ENCODE measurements at places on chromosomes 2 and 18.
A peak's percentile ranks its signal among the peaks of the same experiment; 100 is the strongest.

DNA sequence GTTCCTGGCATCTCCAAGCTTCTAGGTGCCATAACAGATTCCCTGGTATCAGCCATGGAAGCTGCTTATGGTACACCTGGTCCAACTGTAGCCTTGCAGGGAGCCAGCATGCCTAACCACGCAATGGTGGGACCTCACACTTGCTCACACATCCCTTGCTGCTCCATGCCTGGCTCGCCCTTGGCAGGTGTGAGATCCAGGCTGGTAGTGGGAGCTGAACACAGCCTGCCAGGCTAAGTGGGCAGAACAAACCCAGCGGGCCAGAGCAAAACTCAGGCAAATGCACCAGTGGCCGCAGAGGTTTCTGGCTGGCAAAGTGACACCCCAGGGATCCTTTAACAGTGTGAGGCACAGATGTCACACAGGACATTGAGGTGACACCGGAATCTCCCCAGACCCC is 185.8 kb downstream of the NDUFA10 start:
- no peak for DNase-seq

GRCh38 chr2:2899826-2900225 is 477.8 kb downstream of the EIPR1 start:
- no peak for DNase-seq

DNA sequence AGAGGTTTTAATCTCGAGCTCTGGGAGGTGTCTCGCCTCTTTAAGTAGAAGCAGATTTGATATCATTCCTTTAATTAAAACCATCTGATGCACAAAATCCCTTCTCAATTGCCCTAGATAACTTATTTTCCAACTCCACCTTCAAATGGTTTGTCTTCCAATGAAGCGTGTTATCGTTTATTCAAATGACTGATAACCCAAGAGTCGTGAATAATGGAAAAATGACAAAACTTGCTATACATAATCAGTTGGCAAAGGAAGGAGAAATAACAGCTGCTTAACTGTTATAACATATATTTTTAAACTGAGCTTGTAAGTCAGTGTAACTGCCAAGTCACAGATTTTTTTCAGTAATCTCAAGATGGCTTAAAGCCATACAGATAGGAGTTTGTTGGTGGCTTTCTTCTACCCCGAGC is 144.6 kb downstream of the QPCT start:
- no peak for DNase-seq

DNA sequence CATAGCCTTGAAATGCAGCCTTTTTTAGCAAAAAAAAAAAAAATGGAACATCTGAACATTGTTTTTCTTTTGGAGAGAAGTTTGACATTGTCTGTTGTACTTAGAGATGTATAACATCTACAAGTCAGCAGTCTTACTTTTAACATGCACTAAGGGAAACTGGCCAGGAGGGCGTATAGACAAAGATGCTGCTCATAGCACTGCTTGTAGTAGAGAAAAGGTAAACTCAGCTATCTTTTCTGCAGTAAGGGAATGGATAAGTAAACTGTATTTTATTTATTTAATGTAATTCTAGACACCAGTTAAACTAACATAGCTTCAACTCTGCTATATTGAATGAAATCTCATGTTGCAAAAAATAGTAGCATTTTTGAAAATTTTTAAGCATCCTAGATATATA is 489.6 kb downstream of the PTPRM start:
- DNase-seq, result no peak

- DNase-seq, result peak; percentile 2
These were observed 799.7 kb upstream of the ACVR2A start for GRCh38 chr2:147045113-147045512.

DNA sequence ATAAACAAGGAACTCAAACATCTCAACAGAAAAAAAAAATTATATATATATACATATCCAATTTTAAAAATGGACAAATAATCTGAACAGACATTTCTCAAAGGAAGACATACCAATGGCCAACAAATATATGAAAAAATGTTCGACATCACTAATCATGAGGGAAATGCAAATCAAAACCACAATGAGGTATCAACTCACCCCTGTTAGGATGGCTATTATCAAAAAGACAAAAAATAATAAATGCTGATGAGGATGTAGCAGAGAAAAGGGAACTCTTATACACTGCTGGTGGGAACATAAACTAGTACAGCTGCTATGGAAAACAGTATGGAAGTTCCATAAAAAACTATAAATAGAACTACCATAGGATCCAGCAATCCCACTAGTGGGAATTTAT is 46.1 kb downstream of the CLASP1 start:
- no peak for DNase-seq

DNA sequence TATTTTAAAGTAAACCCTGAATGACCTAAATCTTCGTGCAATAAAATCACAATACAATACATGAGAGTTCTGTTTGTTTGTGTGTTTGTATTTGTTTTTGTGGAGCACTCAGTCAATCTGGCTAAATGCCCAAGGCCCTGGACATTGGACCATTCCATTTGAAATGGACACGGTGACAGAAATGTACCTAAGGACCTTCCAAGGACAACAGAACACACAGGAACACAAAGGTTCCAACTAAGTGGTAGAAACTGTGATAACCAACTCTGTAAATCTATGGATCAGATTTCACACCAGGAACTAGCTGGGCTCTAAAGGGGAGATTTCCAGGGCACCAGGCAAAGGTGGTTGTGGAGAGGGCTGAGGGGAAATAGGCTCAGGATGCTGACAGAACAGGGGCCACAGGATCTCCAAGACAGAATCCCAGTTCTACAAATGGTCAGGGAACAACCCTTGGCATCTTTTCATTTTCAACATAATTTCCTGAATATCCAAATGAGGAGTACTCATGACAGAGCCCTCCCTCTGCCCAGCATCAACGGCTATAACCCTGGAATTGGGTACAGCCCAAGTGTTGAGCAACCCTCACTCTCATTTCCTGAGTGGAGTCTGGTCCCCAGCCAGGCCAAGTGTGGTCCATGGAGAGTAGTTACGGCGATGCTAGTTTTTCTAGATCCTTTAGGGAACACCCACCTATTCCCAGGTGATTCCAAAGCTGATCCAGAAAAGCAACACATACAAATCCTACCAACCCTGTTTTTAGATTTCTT is 78.4 kb downstream of the NCKAP5 start:
- no peak for DNase-seq

DNA sequence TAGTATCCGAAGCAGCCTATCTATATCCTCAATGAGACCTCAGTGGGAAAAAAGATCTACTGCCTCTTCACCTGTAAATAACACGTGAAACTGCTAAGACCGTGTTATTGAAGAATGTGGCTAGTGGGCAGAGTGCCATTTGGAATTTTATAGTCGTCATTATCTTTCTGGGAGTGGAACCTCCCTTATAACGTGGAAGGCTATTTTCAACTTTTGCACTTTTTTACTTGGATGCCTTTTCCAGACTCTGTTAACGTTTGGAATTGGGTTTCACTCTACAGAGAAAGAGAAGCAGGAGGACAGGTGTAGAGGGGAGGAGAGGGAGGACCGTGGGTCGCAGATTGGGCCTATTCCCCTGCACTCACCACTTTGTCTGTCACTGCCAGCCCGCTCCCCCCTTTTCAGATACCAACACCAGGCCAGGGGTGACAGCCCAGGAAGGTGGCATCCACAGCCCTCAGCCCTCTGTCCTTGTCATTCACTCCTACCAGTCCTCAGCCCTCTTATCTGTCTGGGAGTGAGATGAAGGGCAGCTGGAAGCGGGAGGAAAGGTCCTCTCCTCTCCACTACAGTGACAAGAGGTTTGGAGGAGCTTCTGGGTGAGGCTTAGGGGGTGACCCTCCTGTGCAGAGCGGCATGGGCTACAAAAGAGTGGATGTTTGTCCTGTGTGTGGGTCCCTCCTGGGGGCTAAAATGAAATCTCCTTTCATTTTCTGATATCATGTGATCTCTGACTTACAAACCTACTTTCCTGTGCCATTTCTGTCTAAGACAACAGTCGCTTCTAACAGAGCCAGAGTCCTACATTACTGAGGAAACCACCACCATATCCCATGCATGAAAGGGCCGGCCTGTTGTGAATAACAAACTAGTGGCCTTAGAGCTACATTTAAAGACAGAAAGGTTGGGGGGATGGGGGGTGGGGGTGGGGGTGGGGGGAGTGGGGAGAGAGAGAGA is 23.9 kb upstream of the CEP68 start:
- no peak for DNase-seq

DNA sequence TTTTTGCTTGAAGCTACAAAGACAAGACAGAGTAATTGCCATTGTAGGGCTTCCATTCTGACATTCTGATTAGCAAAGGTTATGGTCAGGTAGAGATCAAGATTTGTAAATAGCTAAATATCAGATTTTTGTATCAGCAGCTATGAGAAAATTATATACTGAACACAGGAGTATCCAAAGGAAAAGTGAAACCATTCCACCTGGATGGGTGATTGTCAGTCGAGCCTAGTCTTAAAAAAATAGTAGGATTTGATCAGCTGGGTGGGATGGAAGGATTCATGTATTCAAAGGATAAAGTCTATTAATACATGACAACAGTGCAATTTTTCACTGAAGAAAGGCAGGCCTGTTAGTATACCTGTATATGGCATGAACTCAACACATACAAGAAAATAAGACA is 222.7 kb downstream of the GCA start:
- no peak for DNase-seq

DNA sequence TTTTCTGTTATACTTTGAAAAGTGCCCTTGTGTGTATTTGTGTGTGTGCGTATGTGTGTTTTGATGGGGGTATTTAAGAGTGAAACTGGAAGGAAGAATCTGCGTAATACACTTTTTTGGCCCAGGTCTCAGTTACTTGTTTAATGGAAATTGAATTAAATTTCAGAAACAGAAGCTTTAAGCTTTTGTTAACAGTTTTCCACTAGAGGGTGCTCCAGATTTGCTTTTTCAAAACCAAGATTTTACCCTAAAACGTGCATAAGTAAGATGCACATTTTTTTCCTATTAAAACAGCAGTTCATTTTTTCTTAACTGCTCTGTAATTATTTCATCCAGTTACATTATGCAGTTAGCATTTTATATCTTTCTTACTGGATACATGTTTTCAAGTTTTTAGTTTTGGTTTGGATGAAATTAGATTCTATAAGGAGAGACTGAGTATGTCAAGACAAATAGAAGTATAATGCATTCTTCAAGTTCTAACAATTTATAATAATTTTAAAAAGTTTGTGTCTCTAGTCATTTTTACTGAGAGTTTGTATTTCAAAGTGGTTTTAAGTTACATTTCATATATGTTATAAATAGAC is 97.2 kb downstream of the PIK3C3 start:
- no peak for DNase-seq

DNA sequence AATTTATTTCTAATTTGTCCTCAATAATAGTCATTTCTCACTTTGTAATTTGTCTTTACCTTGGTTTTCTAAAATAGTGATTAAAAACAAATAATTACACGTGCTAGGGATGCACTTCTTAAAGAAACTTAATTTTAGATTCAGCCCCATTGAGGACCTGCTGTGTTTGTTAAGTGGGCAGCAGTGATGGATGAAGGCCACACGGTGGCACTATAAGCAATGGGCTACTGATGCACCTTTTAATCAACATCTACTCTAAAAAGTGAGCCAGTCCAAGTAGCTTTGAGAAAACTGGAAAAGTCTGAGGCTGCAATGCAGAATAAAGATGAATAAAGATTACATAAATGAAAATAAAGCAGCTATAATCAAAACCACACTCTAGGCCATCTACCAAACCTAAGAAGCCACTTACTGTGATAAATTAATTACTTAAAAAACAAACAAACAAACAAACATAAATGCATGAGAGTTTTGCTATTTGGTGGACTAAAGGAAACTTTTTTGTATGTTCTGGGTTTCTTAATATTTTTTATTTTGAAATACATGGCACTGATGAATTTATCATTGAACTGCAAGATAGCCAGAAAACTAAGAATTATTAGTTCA is 89.3 kb downstream of the PDE11A start:
- no peak for DNase-seq

DNA sequence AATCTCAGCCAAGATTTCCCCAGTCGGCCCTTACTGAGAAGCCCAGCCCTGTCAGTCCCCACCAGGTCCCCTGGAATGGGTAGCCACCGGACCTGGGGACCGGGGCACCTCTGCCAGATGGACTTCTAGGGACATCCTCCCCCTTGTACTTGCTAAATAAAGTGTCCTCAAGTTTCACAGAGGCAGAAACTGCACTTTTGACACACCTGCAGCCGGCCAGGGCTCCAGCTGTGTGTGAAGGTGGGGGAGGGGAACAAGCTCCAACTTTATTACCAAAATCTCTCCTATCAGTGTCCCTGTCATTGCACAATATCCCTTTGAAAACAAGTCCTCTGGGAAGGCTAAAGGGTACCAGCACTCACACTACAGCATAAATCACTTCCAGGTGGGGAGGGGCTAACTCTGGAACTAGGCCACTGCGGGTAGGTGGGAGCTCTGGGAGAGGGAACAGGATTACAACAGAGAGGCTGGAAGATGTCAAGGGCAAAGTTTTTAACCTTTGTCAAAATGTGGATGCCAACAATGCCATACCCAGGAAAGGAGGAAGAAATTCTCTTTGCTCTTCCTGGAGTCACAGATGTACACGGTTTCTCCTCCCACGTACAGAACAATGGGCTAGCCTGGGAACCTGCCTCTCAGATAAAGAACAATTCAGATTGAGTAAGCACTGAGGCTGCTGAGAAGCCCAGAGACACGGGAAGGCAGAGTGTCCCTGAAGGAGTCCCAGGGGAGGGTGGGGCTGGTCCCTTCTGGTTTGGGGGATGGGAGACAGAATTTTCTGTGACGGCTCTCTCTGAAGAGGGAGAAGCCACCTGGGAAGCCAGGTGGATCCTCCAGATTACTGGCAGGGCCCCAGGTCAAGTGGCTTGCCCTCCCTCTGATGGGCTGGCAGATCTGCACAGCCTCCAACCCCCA is 11.0 kb downstream of the SDC1 start:
- no peak for DNase-seq

GRCh38 chr2:143157418-143157817 is 28.2 kb downstream of the ARHGAP15 start:
- DNase-seq, result no peak

- DNase-seq, result no peak
These were observed 88.2 kb downstream of the SP3 start for GRCh38 chr2:173876833-173877413.

DNA sequence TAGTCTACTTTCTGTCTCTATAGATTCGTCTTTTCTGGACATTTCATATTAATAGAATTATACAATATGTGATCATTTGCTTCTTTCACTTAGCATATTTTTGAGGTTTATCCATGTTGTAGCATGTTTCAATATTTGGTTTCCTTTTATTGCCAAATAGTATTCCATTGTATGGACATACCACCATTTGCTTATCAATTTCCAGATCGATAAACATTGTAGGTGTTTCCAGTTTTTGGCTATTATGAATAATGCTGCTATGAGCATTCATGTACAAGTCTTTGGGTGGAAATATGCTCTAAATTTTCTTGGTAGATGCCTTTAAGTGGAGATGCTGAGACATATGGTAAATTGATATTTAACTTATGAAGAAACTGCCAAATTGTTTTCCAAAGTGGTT is 114.1 kb downstream of the RND3 start:
- DNase-seq, result no peak

GRCh38 chr2:30613001-30613400 is 166.0 kb downstream of the LCLAT1 start:
- no peak for DNase-seq

DNA sequence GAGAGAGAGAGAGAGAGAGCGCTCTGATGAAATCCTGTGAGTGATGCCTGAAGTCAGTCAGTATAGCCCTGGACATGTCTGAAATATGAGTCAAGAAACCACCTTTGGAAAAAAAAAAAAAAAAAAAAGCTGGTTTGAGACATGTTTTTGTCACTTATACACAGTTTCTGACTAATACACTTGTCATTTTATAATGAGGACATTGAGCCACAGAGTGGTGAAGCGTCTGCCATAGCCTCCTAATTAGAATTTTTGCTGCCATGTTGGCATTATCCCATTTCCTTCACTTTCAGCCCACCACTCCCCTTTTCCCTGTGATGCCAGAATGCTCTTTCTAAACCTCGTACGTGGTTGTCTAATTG is 15.7 kb upstream of the MYO3B start:
- no peak for DNase-seq
